Stimulated activated CD4-positive, alpha-beta T cell treated with anti-CD3 and anti-CD28 coated beads, Interleukin-1b, Interleukin-23, amount 100 ng/mL, for 48 hours (primary cell): ENCODE measurements at places on chromosomes 2 and 18.

DNA sequence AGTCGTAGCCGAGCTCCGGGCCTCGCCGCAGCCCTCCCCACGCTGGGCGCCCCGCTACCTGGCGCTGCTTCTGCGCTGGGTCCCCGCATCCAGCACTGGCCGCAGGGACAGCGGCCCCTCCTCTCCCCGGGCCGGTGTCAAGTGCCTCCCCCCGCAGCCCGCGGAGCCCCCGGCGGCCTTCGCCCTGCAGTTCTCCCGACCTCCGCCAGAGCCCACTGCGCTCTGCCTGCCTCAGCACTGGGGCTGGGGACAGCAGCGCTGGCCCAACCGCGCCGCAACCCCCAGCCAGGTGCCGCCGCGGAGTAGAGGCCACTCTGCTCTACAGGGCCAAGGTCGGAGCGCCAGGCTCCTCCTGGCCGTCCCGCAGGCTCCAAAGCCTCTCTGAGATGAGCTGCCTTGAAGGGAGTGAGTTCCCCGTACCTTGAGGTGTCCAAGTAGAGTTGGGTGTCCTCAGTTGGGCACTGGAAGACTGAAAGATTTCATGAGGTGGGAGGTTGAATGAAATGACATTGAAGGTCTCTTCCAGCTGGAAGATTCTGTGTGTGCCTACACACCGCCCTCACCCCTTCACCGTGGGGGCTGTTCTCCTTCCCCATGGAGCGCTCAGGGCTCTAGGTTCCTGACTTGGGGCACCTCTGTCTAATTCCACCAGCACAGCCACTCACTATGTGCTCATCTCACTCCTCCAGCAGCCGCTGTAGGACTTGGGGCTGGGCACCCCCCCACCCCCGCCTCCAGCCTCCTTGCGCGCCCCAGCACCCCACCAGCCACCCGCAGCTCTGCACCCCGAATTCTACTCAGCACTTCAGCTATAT, 854 bp upstream of the DNMT3A start:
- DNase-seq, result peak; percentile 83

GRCh38 chr2:70369082-70369481, 67.2 kb upstream of the FAM136A start:
- no peak for DNase-seq

GRCh38 chr2:185360776-185361175, 377.8 kb upstream of the FSIP2 start:
- no peak for DNase-seq

- DNase-seq, result no peak
Observed at GRCh38 chr18:49849331-49850217, 36.2 kb upstream of the ACAA2 start.

DNA sequence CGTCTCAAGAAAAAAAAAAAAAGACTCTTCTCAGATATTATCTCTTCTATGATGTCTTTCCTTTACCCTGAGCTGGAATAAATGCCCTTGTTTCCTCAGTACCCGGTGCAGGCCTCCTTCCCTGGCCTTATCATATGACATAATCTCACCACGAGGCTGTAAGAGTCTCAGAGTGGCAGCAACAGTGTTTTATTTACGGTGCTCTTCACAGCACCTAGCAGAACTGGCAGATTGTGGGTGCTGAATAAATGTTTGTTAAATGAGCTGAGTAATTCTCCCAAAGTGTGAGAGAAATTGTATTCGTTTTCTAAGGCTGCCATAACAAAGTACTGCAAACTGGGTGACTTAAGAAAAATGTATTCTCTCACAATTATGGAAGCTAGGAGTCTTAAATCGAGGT, 82.8 kb upstream of the CD28 start:
- no peak for DNase-seq
